RKO (cell line): ENCODE measurements at places on chromosomes 1 and 21.
A peak's percentile ranks its signal among the peaks of the same experiment; 100 is the strongest.

- DNase-seq: no peak
These were observed 8.9 kb downstream of the TRIM33 start for GRCh38 chr1:114502080-114502479.

- no peak for DNase-seq
These were observed 38.3 kb upstream of the MAP10 start for GRCh38 chr1:232766904-232767303.

GRCh38 chr1:77398152-77398551 is 116.3 kb downstream of the AK5 start:
- no peak for DNase-seq

DNA sequence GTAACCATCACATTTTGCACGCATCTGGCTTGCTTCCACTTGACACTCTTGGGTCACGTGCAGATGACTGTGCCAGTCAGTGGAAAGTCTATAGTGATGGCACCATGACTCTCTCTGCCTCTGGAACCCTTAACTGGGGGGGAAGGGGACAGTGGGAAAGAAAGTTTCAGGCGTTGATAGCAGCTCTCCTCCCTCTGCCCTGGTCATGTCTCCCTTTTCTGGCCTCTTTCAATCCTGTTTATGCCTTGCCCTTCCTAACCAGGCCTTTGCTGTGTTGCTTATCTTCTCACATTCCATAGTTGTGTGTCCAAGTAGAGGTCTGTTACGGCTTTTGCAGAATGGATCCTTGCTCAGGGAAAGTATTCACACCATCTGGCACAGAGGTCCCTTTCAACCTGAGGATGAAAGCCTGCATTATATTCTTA is 93.5 kb downstream of the NRDC start:
- DNase-seq: no peak

DNA sequence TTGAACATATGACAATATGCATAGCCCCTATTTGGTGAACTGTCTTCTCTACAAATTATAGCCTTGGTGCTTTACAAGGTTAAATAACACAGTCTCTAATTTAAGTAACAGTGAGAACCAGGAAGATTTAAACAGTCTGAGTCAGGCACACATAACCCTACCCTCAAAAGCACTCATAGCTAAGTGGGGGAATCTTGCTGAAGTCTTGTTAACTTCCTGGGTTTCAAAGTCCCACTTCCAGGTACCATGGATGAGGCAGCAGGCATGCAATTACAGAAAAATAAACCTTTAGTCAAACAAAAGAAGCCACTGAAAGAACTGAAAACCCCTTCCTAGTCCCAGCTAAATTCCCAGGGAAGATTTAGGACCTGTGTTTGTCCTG is 147.6 kb downstream of the PBX1 start:
- no peak for DNase-seq

- no peak for DNase-seq
These were observed at the start of gene SPATC1L for GRCh38 chr21:46183910-46184624. SPATC1L (minus strand) TSS chr21:46184459; CDS start chr21:46182816, 1,643 bp downstream.

DNA sequence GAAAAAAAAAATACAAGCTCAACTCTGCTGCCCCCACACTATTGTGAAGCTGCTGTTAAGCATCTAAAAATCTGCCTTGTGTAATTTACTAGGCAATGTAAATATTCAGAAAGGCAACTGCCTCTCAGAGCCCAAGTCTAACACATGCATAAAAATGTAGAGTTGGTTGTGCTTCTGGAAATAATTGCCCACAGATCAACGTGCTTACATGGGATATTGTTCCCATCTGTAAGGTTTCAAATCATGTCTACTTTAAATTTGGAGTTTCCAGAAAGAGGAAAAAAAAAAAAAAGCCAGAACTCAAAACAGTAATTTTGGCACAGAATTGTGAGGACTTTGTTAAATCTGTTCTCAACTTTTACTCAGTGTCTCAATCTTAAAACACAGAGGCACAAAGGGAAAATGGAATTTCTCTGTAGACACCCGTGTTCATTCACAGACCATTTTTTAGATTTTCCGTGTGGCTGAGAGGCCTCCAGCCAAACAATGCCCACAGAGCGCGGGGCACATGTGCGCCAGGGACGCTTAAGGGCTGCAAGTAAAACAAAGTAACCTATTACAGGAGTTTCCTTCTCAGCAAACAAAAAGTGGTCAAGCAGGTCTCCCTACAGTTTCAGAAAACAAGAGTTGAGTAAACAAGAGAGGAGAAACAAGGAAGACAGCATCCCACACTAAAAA is 115.5 kb downstream of the RERE start:
- DNase-seq: peak; percentile 65

GRCh38 chr1:1220197-1220596 is 6.2 kb upstream of the TNFRSF4 start:
- DNase-seq: no peak
